ENCODE measurements at places on chromosomes 5 and 9.

DNA sequence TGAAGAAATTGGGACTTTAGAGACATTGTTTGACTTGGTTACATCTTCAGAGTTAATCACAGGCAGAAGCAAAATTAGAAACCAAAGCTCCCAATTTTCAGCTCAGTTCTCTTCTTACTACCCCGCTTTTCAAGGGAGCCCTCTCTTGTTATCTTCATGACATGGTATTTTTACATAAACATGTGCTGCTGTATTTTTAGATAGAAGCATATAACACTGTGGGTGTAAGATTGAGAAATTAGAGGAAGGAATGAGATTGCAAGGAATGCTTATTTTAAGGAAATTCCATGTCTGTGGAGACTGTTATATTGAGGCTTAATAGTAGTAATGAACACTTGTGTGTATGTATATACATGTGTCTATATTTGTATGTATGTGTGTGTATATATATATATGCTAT lies 401.6 kb downstream of the TMEM232 start:
- no peak for DNase-seq

DNA sequence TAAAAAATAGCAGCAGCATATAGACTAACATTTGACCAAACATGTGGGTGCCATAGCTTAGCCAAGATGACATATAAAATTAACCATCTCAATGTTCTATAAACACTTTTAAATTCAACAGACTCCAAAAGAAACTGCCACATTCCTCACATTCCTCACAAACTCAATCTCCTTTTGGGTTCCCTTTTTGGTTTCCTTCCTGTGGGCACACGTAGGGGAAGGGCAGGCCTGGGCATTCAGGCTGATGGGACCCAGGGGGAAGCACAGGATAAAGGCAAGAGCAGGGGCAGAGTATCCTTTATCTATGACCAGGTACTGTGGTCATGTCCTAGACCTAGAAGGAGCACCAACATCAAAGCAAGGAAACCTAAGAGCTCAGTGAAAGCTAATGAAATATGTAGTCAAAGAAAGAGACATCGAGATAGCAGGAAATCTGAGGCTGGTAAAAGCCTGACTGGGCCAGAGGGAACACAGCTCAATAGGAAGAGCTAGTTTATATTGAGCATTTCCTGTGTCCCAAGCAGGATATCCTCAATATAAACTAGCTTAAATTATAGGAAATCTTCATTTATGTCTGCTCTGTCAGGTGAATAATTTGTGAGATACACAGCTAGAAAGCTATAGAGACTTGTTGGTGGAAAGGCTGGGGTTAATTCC lies 13.6 kb upstream of the ERAP1 start:
- no peak for DNase-seq

DNA sequence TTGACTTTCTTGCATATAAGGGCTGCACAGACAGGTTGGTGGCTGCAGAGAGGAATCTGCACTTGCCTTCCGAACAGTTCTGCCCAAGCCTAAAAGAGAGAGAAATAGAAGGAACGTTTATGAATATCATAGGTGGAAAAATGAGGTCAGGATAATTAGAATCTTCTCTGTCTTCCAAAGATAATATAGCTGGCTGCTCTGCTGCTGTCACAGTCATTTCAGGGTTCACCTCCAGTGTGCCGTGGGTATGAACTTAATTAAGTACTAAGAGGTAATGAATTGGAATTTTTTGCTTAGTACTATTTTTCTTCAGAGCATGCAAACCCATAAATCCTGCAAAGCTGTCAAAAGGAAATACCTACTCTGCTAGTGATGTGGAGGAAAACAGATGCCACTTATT lies 82.2 kb downstream of the PRDM6 start:
- no peak for DNase-seq

DNA sequence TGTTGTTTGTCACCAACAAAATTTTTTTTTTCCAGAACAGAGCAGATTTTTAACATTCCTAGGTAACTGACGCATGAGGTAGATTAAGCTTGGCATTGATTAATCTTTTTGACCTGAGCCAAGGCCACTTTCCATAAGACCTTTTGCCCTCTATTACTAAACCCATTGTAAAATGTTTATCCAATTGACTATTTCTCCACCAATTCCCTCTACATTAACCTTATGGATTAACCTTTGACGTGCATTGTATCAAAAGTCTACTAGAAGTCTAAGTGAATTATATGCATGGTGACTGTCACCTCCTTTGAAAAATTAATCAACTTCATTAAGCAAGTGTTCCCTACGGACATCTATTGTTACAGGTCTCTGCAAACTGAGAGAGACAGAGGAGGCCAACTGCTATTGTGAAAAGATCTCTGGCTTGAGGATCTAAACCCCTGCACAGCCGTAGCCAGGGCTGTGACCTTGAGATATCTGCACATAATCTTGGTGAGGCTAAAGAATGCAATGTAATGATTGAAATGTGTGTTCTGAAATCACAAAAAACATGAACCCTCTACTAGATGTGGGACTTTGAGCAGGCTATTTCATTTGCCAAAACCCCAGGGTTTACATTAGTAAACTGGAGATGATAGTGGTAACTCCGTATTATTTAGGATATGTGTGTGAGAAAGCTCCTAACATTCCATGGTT lies 632.2 kb downstream of the TLR4 start:
- DNase-seq = no peak

GRCh38 chr9:26301659-26302058 lies 590.9 kb downstream of the CAAP1 start:
- no peak for DNase-seq

- no peak for DNase-seq
Observed at GRCh38 chr5:111983459-111983858, 226.5 kb upstream of the NREP start.

DNA sequence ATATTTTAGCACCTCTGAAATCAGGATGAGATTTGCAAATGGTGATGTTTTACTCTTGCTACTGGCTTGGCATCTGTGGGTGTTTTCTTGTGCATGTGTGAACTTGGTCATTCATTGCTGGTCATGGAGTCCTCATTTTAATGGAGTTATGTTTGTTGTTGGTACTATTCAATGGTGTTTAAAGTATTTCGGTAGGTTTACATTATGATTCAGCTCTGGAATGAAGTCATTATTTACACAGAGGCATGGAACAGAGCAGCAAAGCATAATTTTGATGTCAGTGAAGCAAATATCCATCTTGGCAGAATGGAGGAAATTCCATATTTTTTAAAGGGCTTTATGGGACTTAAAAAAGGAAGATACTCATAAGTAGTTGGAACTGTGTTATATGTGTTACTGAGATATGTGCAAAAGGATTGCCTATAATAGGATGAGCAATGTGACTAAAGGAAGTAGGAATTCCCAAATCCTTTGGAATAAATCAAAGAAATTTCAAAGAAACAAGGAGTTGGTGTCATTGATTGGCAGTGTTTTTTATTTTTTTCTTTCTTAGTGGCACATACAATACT lies 147.4 kb downstream of the ACTBL2 start:
- no peak for DNase-seq

DNA sequence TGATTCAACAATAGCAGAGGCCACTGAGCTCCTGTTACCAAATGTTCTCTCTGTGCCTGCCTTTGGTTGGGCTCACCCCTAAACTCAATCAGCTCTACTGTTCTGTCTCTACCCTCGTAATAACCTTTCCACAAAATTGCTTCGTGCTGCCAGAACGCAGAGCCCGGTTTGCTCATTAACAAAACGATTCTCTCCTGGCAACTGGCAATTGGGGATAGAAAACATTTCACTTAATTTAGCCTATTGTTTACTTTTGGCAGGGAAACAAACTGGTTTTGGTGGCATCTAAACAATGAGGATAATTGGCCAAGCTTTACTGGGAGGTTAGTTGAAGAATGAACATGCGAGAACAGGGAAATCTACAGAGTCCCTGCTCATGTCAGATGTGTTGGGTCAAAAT lies 56.6 kb downstream of the SLC28A3 start:
- no peak for DNase-seq

- DNase-seq = no peak
Observed at GRCh38 chr5:170480260-170480659, 23.6 kb upstream of the KCNIP1 start.

- no peak for DNase-seq
Observed at GRCh38 chr5:142720641-142721271, 34.9 kb upstream of the FGF1 start.

DNA sequence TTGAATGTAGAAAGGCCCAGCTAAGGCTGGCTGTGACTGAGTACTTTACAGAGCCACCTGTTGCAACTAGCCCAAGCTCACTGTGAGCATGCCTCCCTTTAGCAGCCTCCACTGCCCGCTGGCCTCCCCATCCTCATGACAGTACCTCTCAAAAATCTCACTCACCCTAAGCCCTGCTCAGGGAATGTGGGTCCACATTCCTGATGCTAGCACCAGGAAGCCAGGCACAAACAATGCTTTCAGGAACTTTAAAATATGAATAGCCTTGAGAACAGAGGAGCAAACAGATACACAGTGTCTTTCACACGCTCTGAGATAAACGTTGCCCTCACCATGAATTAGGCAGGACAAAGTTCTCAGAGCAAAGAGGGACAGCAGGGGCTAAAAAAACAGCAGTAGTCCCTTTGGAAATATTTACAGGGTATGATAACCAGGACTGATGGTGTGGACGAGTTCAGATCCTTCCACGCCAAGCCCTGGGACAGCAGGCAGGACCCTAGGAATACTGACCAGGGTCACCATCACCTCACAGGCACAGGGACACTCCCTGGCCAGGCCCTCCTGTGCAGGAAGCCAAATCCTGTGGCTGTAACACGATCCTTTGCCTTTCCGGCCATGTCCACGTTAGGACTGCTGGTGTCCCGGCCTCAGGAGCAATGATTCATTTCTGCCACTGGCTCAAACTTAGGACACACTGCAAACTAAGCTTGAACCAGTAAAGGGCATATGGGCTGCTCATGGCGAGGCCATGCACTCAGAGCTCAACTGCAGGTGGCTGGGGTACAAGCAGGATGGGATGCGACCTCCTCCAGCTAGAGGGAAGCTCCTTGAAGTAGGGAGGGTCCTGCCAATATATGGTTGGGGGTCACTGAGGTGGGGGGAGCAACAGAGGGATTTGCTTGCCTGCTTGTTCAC lies 9.6 kb downstream of the ACSL6 start:
- no peak for DNase-seq

DNA sequence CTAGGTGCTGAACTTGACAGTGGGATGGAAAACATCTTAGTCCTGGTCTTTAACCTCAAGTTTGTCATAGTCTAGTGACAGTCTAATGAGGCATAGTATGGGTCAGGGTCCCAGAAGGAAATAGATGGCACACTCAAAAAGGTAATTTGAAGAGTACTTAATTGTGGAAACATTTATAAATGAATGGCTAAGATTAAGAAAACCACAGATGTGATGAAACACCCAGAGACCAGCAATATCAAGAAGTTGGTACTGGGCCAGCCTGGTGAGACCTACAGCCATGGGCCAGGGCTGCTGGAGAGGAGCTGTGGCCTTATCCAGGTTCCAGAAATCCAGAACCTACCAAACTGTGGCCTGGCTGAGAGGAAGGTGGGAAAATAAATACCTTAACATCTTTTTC lies 93.5 kb upstream of the ATG10 start:
- no peak for DNase-seq

GRCh38 chr9:133341369-133342068 lies 5.5 kb upstream of the SURF6 start:
- DNase-seq = no peak

- DNase-seq = no peak
Observed at GRCh38 chr9:97357056-97357455, 49.6 kb downstream of the CCDC180 start.

GRCh38 chr5:162473041-162473714 lies 405.6 kb downstream of the GABRG2 start:
- DNase-seq = no peak

DNA sequence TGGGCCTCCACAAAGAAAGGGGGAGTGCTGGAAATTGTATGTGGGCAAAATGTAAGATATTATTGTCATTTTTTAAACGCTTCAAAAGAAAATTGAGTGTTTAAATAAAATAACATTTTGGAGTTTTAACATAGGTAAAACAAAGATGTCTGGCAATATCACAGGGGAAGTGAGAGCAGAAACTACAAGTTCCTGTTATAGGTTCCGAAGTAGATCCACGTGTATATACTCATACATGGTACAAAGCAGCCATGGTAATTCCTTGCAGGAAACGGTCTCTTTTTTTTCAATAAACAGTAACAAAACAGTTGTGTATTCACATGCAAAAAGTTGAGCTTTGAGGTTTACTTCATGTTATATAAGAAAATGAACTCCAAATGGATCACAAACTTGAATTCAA lies 78.4 kb downstream of the MTRR start:
- DNase-seq = no peak

- no peak for DNase-seq
Observed at GRCh38 chr9:108786901-108787689, 68.7 kb downstream of the ACTL7B start.

- DNase-seq = no peak
Observed at GRCh38 chr5:82704381-82704780, 372.8 kb downstream of the TMEM167A start.

DNA sequence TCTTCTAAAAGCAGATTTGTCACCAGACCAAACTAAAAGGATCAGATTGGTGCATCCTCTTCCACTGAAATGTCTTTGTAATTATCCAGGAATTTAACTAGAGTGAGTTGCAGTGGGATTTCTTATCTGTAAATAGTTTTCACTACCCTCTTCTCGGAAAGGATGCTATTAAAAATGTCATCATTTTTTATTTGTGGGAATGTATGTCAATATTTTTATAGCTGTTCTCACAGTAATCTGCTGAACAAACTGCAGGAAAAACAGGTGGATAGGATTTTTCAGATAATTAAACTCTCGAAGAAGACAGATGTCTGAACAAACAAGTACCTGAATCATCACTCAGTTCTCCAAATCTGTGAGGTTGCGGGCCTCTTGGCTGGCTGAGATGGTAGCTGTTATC lies 62.7 kb downstream of the RAB14 start:
- no peak for DNase-seq

- no peak for DNase-seq
Observed at GRCh38 chr9:120544441-120544840, 35.5 kb downstream of the CDK5RAP2 start.

DNA sequence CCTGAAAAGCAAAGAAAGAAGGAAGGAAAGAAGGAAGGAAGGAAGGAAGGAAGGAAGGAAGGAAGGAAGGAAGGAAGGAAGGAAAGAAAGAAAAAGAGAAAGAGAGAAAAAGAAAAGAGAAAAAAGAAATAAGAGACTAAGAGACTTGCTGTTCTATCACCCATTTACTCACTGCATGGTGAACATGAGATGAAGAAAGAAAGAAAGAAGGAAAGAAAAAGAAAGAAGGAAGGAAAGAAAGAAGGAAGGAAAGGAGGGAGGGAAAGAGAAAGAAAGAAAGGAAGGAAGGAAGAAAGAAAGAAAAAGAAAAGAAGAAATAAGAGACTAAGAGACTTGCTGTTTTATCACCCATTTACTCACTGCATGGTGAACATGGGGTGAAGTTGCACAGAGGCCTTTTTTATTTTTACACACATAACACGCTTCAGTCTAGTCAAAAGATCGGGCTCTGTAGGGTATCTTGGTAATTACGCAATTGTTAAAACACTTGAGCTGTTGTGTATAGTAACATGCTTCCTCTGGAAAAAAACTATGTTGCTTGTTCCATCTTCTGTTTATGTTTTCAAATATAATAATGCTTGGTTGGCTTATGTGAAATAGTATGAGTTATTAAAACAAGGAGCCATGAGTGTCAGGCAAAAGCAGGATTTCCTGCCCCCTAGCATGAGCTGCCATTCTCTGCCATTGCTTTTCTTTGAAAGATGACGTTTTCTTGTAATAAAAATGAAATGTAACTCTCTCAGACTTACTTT lies 119.3 kb upstream of the ZNF608 start:
- no peak for DNase-seq
